B cell (primary cell): ENCODE measurements at places on chromosomes 4 and X. TPM values are rescaled to one million over a fixed set of nuclear protein-coding genes. Genes with fewer than 3 reads are reported as not detected.

- no peak for DNase-seq
- H3K27me3 ChIP-seq: no peaks in the 10 kb centered on the region
- no peaks in the 10 kb centered on the region for H3K4me1 ChIP-seq
Observed at GRCh38 chrX:115259238-115259875, 25.5 kb upstream of the LRCH2 start.

The RBM46 gene
- not detected in 2 replicates for polyA plus RNA-seq

DNA sequence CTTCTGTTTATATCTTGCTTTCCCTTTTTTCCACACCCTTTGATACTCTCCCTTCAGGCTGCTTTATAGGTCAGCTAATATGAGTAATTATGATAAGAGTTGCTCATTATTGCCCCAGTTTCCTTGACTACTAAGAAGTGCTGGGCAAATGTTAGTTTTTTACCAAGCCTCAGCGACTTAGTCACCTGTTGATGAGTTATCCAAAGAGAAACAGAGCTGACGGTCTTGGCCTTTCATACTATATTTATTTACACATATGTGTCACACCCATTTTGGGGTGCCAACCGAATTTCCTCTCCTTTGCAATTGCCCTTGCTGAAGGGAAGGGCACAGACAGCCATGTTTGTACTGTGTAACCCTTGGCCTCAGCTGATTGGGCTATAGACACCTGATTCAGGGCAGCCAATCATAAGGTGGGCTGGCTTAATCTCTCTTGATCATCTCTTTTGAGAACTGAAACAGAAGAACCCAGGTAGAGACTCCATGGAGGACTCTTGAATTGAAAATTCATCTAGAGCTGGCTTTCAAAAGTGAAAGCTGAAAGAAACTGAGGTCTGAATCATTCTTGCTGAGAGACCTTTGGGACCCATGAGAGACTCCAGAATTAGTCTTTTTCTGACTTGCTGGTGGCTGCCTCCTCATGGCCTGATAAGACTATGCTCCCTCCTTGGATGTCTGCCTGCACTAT lies 111.7 kb upstream of the RPS6KA3 start:
- no peaks in the 10 kb centered on the region for H3K36me3 ChIP-seq
- peaks cover 20% of the 10 kb centered on the region for H3K4me1 ChIP-seq
- H3K27me3 ChIP-seq: no peaks in the 10 kb centered on the region
- H3K27ac ChIP-seq: no peak overlapping the region
- no peak overlapping the region for H3K4me3 ChIP-seq

The OPRPN gene
- polyA plus RNA-seq: not detected in 2 replicates

DNA sequence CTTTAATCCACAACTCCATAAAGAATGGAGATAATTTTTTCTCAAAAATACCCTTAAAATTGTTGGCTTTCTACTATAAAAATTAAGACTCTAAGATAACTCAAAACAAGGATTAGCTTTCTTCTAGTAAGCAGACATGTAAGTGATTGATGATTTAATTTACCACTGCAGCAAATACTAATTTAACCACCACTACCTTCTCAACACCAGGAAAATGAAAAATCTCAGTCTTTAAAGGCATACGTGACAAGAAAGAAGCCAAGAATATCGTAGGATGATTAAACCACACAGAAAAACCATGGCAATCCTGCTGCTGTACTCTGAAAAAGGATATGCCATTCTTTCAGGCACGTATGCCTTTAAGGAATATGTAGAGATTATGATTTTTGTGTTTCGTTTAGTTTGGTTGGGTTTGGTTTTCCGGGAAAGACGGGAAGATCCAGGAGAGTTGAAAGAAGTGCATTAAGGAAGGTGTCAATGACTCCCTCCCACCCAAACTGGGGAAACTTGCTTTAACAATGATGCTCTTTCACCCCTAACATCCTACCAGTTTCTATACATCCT lies 881 bp downstream of the LRCH2 start:
- H3K4me3 ChIP-seq: no peak overlapping the region
- no peak overlapping the region for H3K27ac ChIP-seq
- H3K27me3 ChIP-seq: peaks cover 3% of the 10 kb centered on the region
- H3K4me1 ChIP-seq: no peaks in the 10 kb centered on the region
- no peak for DNase-seq

DNA sequence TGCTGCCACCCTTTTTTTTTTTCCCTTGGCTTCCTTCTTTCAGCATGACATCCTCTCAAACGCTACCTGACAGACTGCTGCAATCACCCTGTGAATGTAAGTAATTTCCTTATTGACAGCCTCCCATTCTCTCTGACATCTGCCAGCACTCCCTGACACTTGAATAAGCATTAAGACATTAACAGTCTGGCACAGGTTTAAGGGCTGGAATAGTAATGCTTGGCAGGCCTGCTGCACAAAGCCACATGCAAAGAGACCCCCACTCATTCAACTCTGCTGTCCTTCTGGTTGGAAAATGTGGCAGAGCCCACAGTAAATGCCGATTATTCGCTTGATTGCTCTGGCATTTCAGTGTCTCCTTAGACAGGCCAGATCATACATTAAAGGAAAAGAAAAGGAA lies 28.1 kb upstream of the RASGEF1B start:
- H3K27me3 ChIP-seq: no peaks in the 10 kb centered on the region
- H3K4me3 ChIP-seq: no peak overlapping the region
- peaks cover 19% of the 10 kb centered on the region for H3K4me1 ChIP-seq
- H3K27ac ChIP-seq: no peak overlapping the region
- H3K36me3 ChIP-seq: no peaks in the 10 kb centered on the region

GRCh38 chrX:15269120-15269519 lies 763 bp downstream of the ASB9 start:
- no peak overlapping the region for H3K27ac ChIP-seq
- no peak overlapping the region for H3K4me3 ChIP-seq
- DNase-seq: no peak
- H3K4me1 ChIP-seq: no peaks in the 10 kb centered on the region
